ENCODE measurements at places on chromosomes 7 and 10. TPM values are rescaled to one million over a fixed set of nuclear protein-coding genes. Genes with fewer than 3 reads are reported as not detected.

The CALY gene
- not detected for total RNA-seq

The CACNB2 gene
- total RNA-seq = 0.13 TPM

The OGDHL gene
- total RNA-seq = 2.8 TPM

The NRBF2 gene
- total RNA-seq = 30.8 TPM

The SGMS1 gene
- 18.6 TPM for total RNA-seq

The AMPH gene
- total RNA-seq = not detected

The KIF11 gene
- 38.7 TPM for total RNA-seq

The THSD7A gene
- not detected for total RNA-seq

The DGKI gene
- 30.2 TPM for total RNA-seq

The MPLKIP gene
- total RNA-seq = 36.3 TPM

The NUTM2A gene
- total RNA-seq = not detected

The SPAG6 gene
- 0.18 TPM for total RNA-seq

The TMEM236 gene
- 0.05 TPM for total RNA-seq

The POU6F2 gene
- not detected for total RNA-seq

The VPS37D gene
- 0.18 TPM for total RNA-seq

The RAB19 gene
- 23.9 TPM for total RNA-seq

The UPK3BL2 gene
- 15.7 TPM for total RNA-seq

The MMD2 gene
- not detected for total RNA-seq

The RBM48 gene
- 17.2 TPM for total RNA-seq

The C10orf143 gene
- 3.6 TPM for total RNA-seq

The LRRC27 gene
- 3.4 TPM for total RNA-seq

The ODAD2 gene
- total RNA-seq = not detected

The CYP26C1 gene
- not detected for total RNA-seq

The UPK3BL1 gene
- total RNA-seq = 16.9 TPM

The DCLRE1C gene
- 20.9 TPM for total RNA-seq

The CFTR gene
- not detected for total RNA-seq

The PILRA gene
- total RNA-seq = 9.9 TPM

Measured in activated T-helper 1 cell treated with anti-CD3 and anti-CD28 coated beads, Interleukin-12 subunit alpha, Interleukin-12 subunit beta, Interleukin-2, Interleukin-4 antibody, amounts not matched to agents 30 ng/mL and 10 ng/mL and 1 ng/mL, durations not matched to agents 14 hours and 24 hours and 36 hours (primary cell).